ENCODE measurements at places on chromosomes 2 and 18.
A peak's percentile ranks its signal among the peaks of the same experiment; 100 is the strongest.

- H3K36me3 ChIP-seq, result no peaks in the 10 kb centered on the region
- H3K27me3 ChIP-seq, result peaks cover 25% of the 10 kb centered on the region
- H3K4me3 ChIP-seq, result no peak overlapping the region
- H3K27ac ChIP-seq, result no peak overlapping the region
- DNase-seq, result no peak
Measured at GRCh38 chr18:9820719-9821118, 65.1 kb upstream of the TXNDC2 start.

DNA sequence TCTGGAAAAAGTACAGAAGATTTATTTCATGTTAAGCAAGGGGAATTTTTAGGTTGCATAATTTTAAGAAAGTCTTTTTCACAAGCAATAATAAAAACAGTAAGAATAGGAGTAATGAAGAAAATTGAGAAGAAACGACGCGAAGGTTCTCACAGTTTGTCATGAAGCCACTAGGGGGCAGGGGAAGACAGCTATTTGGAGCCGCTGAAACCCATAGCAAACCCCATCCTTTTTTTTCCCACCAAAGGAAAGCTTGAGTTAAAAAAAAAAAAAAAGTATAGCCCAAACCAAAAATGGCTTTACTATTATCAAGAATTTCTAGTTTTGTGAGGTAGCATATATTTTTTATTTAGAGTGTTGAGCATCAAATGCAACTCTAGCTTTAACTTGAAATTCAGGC, 300.9 kb downstream of the PHLPP1 start:
- no peak overlapping the region for H3K27ac ChIP-seq
- DNase-seq, result no peak
- H3K4me3 ChIP-seq, result no peak overlapping the region
- peaks cover 6% of the 10 kb centered on the region for H3K36me3 ChIP-seq
- no peaks in the 10 kb centered on the region for H3K4me1 ChIP-seq

- H3K4me1 ChIP-seq, result peaks cover 28% of the 10 kb centered on the region
- DNase-seq, result no peak
- H3K4me3 ChIP-seq, result peak overlapping the region; percentile 91
Measured at GRCh38 chr2:69741229-69741574, 732 bp upstream of the ANXA4 start.

- no peaks in the 10 kb centered on the region for H3K27me3 ChIP-seq
- DNase-seq, result no peak
- no peak overlapping the region for H3K27ac ChIP-seq
- H3K4me1 ChIP-seq, result peaks cover 52% of the 10 kb centered on the region
- H3K4me3 ChIP-seq, result no peak overlapping the region
Measured at GRCh38 chr2:102029405-102029804, 37.6 kb downstream of the IL1R2 start.

DNA sequence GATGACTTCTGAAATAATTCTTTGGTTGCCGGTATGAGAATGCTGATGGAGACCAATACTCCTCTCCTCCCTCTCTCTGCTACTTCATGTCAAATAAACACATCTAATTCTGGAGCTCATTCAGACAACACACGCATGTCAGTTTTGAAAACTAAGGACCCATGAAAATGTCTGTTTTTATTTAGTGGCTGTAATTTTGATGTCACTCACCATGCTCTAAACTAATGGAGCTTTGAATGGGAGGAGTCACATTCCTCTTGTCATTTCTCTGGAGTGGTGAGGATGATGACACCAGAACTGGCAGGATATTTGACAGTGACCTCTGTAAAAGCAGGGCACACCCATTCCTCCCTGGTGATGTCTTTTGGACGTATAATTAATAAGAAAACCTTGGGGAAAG, 163.0 kb downstream of the PHLPP1 start:
- H3K4me1 ChIP-seq, result peaks cover 34% of the 10 kb centered on the region
- H3K4me3 ChIP-seq, result no peak overlapping the region
- no peaks in the 10 kb centered on the region for H3K27me3 ChIP-seq
- no peak overlapping the region for H3K27ac ChIP-seq
- DNase-seq, result no peak

DNA sequence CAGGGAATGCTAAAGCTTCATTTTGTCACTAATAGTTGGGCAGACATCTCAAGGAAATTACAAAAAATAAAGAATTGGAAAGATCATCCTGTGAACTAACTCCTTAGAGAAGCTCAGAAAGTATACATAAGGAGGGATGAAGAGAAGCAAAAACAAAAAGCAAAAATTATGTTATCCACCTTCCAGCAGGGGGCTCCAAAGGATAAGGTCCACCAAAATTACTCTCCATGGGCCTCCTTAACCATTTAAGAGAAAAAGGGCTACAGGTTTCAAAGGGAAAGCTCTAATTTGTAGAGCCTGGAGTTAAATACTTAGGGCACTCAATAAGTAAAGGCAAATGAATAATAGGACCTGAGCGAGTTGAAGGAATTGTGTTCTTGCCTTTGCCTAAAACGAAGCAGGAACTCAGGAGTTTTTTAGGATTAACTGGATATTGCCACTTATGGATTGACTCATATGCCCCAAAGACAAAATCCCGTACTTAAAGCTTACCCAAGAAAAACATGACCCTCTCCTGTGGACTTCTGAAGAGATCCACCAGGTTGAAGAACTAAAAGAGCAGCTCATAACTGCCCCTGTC, 1167.9 kb downstream of the DSC3 start:
- H3K4me3 ChIP-seq, result no peak overlapping the region
- no peaks in the 10 kb centered on the region for H3K4me1 ChIP-seq
- no peaks in the 10 kb centered on the region for H3K27me3 ChIP-seq
- H3K27ac ChIP-seq, result no peak overlapping the region

DNA sequence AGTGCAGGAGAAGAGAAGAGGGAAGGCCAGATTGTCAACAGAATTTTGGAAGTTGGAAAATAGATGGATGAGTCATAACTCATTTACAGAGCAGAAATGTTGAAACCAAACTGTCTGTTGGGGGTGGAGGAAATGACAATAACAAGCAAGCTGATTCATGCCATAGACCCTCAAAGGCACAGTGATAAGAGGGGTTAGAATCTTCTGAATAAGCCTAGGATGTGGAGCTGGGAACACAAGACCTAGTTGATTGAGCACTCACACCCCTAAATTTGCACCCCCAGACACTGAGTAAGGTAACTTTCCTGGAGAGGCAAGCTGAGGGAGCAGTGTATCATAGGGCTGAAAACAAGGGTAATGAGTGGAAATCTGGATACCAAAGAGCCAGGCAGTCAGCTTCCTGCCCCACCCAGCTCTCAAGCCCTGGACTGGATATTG, 141.4 kb downstream of the SCG2 start:
- H3K36me3 ChIP-seq, result no peaks in the 10 kb centered on the region
- no peak overlapping the region for H3K27ac ChIP-seq
- no peaks in the 10 kb centered on the region for H3K27me3 ChIP-seq
- H3K4me3 ChIP-seq, result no peak overlapping the region
- H3K4me1 ChIP-seq, result no peaks in the 10 kb centered on the region

DNA sequence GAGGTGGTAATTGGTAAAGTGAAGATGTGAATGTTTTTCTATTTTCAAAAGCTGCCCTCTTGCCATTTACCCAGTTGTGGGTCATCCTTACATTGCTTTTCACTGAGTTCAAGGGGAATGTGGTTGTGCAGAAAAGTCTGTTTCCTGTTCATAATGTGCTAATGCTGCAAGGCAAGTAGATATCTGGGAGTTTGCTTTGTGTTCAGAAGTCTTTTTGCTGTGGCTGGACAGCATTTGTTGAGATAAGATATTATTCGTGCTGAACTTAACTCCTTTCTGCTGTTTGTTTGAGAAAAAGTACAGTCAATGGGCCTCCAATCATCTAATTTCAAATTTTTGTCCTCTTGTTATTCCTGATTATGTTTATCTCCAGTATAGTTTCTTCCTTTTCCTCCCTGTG, 263.2 kb downstream of the LTBP1 start:
- peaks cover 8% of the 10 kb centered on the region for H3K27me3 ChIP-seq
- no peaks in the 10 kb centered on the region for H3K36me3 ChIP-seq
- no peak overlapping the region for H3K4me3 ChIP-seq
- H3K27ac ChIP-seq, result no peak overlapping the region

DNA sequence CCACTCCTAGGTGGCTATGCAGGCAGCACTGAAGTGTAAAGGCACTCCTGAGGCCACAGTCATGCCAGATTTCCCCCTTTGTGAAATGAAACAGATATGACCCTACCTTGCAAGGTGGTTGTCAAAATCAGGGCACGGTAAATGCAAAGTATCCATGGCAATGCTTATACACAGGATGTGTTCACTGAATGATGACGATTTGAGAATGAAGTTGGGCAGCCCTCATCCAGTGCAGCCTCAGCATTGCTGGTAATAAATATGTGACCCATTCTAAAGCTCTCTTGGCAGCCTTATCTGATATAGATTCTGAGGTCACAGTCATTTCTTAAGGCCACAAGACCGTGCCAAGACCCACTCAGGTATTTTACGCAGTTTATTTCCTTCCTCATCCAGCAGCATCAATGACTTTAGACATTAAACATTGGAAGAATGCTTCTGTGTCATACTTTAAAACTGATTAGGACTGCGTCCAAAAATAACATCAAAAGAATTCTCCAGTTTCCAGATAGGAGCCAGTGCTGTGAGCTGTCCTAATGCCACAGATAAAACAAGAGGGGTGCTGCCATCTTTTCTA, 125.5 kb upstream of the SERTAD2 start:
- no peak overlapping the region for H3K27ac ChIP-seq
- no peak overlapping the region for H3K4me3 ChIP-seq
- DNase-seq, result no peak
- no peaks in the 10 kb centered on the region for H3K36me3 ChIP-seq
- peaks cover 3% of the 10 kb centered on the region for H3K27me3 ChIP-seq

GRCh38 chr18:35609236-35609635, 27.7 kb downstream of the GALNT1 start:
- H3K27me3 ChIP-seq, result no peaks in the 10 kb centered on the region
- H3K4me3 ChIP-seq, result no peak overlapping the region
- no peak for DNase-seq
- H3K36me3 ChIP-seq, result peaks cover 5% of the 10 kb centered on the region
- H3K4me1 ChIP-seq, result peaks cover 2% of the 10 kb centered on the region
- H3K27ac ChIP-seq, result no peak overlapping the region

- H3K4me1 ChIP-seq, result peaks cover 3% of the 10 kb centered on the region
- DNase-seq, result peak; percentile 64
- H3K27me3 ChIP-seq, result peaks cover 16% of the 10 kb centered on the region
- H3K36me3 ChIP-seq, result no peaks in the 10 kb centered on the region
- H3K27ac ChIP-seq, result no peak overlapping the region
Measured at GRCh38 chr2:241540771-241541561, 17.6 kb upstream of the BOK start.

DNA sequence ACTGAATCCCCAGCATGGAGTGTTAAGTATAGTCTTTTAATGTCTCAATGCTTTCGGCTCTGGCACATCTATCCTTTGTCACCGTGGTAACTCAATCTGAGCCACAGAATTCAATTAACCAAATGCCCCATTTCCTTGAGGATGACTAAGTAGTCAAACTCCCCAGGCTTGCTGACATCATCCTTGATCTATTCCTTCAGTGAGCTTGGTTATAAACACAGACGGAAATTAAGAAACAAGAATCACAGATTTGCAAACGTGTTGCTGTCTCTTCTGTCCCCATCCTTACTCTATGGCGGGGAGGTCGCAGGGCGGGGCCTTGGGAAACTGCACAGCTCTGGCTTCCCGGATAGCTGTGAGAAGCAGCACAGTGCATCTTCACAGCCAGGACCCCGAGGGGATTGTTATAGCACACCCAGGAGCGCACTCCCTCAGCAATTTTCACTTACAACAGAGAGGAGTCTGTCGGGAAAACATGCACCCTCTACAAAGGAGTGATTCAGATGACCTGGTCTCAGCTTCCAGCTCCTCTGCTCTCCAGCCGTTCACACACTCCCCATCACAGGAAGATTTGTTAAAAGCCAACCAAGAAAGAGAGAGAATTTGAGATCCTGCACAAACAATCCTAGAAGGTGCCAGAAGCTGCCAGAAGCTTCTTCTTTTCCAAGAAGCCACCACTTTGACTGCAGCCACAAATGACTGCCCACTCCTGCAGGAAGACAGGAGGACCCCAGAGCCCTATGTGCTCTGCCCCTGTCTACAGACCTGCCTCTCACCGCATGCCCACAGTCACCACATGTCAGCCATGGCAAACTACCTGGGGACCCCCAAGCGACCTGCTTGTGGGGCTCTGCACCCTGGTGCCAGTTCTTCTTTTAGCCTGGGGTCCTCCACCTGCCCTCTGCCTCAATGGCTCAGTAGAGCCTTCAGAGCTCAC, 44.9 kb upstream of the YWHAQ start:
- H3K27ac ChIP-seq, result no peak overlapping the region
- peaks cover 7% of the 10 kb centered on the region for H3K4me1 ChIP-seq
- H3K4me3 ChIP-seq, result no peak overlapping the region
- no peaks in the 10 kb centered on the region for H3K27me3 ChIP-seq

- peaks cover 10% of the 10 kb centered on the region for H3K27me3 ChIP-seq
- DNase-seq, result no peak
- H3K4me1 ChIP-seq, result peaks cover 2% of the 10 kb centered on the region
- H3K27ac ChIP-seq, result no peak overlapping the region
- H3K36me3 ChIP-seq, result peaks cover 3% of the 10 kb centered on the region
Measured at GRCh38 chr2:27752551-27753237, 18.8 kb upstream of the MRPL33 start.

DNA sequence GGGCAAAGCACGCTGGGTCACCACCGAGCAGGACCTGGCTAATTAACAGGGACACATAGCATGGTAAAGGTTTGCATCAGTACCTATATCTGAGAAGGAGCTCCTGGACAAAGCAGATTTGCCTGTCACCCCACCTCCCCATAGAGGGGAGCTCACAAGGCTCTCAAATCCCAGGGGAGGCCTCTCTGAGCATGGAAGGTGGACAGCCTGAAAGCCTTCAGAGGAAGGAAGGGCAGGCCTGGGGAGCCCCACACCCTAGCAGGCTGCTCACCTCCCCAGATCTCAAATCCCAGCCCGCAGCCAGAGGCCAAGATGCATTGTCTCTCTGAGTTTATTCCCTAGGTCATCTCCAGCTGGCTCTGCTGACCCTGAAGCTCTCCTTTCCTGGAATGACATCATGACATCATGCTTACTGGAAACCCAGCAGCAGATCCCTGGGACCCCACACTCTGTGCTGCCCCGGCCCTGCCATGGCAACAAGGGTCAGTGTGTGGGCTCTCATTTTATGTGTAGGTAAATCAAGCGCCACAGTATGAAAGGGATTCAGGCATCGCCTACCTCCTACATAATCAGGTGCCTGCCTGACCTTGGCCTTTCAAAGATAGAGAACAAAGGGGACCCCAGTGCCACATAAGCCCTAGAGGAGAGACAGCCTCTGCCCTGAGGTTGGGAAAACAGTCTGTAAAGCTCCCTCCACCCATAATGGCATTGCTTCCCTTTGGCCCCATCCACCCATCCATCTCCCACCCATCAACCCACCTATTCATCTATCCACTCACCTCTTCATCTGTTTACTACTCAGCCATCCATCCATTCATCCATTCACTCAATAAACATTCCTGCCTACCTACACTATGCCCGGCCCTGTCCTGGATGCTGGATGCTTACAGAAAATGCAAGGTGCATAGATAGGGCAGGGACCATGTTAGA, 15.7 kb upstream of the TEX51 start:
- H3K27ac ChIP-seq, result no peak overlapping the region
- H3K4me3 ChIP-seq, result no peak overlapping the region
- H3K27me3 ChIP-seq, result peaks cover 7% of the 10 kb centered on the region
- DNase-seq, result no peak
- no peaks in the 10 kb centered on the region for H3K36me3 ChIP-seq
- peaks cover 2% of the 10 kb centered on the region for H3K4me1 ChIP-seq
